ENCODE measurements at places on chromosomes 2 and 18.
A peak's percentile ranks its signal among the peaks of the same experiment; 100 is the strongest.

GRCh38 chr2:73931531-73932500 is 5.1 kb downstream of the DGUOK start:
- no peak for DNase-seq

DNA sequence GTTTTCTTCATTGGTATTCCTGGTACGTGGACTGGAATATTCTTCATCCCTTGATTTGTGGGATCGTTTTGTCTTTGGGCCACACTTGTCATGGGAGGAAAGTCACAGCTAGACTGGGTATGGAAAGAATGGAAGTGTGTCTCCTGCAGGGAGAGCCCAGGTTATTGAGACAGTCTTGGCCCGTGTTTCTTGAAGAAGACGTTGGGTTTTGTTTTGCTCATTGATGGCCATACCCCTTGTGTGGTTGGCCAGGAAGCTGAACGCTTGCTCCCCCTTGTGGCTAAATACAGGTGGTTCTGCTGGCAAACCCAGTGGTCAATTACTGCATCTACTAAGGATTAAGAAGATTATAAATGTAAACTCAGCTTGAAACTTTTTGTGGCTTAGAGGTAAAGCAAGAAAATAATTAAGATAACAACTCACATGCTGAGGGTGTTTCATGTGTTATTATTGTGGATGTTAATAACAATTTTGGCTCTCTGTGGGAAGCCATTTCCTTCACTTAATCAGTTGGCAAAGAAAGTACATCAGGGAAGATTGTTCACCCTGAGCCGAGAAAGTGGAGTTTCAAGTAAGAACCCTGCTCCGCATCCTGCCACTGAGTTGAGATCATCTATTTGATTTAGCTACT is 91.8 kb downstream of the NEDD4L start:
- DNase-seq = peak; percentile 12

DNA sequence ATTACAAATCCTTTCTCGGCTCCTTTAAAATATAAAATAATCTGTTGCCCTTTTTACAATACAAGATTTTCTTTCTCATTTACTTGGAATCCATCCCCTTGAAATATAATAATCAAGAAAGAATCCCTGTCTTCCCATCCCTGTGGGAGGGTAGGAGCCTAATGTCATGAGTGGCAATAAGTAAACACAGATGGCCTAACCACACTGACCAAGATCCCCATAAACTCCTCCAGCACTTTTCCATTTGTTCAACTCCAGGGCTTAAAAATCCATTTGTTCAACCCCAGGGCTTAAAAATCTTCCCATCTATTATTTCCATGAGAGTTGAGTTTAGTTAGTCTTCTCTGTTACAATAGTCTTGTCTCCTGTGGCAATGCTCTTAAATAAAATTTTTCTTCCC is 297.6 kb downstream of the CDH7 start:
- DNase-seq = no peak

DNA sequence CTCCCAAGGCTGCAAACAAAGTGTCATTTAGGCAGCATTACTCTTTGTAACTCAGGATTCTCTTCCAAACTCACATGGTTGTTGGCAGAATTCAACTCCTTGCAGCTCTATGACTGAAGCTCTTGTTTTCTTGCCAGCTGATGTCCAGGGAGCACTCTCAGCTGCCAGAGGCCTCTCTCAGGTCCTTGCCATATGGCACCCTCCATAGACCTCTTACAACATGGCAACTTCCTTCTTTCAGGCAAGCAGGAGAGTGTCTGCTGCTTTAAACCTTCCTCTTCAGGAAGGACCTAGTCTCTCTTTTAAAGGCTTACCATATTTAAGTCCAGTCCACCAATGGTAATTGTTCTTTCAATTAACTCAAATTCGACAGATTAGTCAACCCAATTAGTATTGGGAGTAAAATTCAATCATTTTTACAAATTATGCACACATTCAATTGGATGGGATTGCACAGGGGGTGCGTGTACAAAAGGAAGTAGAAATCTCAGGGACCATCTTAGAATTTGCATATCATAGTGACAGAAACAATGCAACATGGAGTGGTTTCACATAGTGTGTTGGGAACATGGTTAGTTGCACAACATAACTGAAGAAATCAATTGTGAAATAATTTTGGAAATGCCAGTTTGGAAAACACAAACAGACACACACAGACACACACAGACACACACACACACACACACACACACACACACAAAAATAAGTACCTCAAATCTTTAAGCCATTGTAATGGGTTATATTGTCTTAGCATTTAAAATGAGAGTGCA is 893.5 kb upstream of the ZEB2 start:
- no peak for DNase-seq

Measured in T-helper 2 cell (primary cell).